GM23338 (cell line): ENCODE measurements at places on chromosomes 5 and 9. TPM values are rescaled to one million over a fixed set of nuclear protein-coding genes. Genes with fewer than 3 reads are reported as not detected.

SH3GL2 gene
- 7.0 and 8.6 TPM in 2 replicates for total RNA-seq

- DNase-seq = no peak
Measured at GRCh38 chr5:7808998-7809397, 41.9 kb downstream of the CFAP90 start.

DNA sequence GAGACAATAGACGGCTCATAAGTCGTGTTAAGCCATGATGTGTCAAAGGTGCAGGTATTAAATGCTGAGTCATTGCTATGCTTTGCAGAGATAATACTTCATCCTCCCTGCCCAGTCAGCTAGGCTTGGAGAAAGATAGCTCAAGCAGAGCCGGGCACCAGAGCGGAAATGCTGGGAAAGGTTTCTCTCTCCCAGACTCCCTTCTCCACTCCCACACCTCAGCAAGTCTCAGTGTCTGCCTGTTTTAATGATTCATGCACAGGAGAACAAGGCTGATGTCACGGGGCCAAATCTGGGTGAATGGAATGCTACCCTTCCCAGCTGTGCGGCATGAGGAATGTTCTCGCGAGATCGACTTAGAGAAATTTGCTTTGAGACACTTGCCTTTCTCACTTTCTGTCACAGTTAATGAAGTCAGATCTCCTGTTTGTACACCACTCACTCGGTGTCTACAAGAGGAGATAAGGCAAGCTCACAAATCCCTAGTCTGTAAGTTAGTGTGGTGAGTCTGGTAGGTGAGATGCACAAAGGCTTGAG, 204.4 kb downstream of the EFNA5 start:
- peak; percentile 68 for DNase-seq

DNA sequence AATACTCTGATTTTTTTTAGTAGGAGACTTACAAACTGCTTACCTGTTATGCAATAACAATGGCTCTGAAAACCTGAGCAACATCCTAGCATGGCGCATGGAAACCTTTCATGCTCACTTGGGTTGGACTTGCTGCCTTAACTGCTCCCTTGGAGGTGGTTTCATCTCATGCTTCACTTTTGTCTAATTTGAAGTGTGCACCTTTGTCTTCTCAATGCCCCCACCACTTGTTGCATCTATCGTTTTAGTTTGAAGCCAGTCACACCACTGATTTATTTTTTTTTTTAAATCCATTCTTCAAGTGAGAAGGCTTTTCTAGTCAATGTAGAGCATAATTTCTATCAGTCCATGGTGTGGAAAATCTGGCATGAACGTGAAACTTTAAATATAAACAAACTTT, 63.2 kb downstream of the CFAP90 start:
- DNase-seq = no peak

PCDHB16 gene
- total RNA-seq = 2.2 and 2.4 TPM in 2 replicates

DNA sequence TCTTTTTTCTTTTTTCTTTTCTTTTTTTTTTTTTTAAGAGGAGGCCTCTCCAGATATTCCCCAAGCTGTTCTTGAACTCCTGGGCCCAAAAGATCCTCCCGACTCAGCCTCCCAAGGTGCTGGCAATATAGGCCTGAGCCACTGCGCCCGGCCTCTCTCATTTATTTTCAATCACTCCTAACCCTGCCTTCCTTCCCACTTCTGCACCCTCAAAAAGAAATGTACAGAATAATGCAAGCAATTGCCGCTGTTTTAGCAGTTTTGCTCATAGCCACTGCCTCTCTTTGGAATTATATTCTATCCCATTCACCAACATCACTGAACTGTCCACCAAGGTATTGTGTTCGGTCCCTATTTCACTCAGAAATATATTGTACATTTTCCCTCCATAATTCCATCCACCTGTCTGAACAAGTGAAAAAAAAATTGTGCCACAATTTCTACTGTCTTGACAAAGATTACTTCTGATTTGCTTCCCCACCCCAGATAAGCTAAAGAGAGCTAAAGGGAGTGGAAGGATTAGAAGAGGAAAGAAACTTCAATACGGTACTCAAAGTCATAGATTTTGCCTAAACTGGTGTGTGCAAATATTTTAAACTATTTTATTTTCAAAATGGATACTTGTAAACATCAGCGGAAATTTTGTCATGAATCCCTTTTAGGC, 1.9 kb downstream of the FNBP1 start:
- no peak for DNase-seq

GRCh38 chr5:12119657-12120056, 215.4 kb upstream of the CTNND2 start:
- DNase-seq = no peak

- peak; percentile 95 for DNase-seq
Measured at GRCh38 chr9:87263291-87263690, 234.4 kb upstream of the DAPK1 start.

- no peak for DNase-seq
Measured at GRCh38 chr9:8014997-8015682, 215.6 kb upstream of the DMAC1 start.

GRCh38 chr5:146564007-146564762, 48.2 kb upstream of the GPR151 start:
- DNase-seq = no peak

SPATA31E1 gene
- total RNA-seq = not detected in 2 replicates

- DNase-seq = peak; percentile 19
Measured at GRCh38 chr9:129932303-129933151, 97.3 kb downstream of the USP20 start.

TTF1 gene
- total RNA-seq = 14.9 and 15.5 TPM in 2 replicates

SLC1A3 gene
- total RNA-seq = 27.2 and 29.0 TPM in 2 replicates
